ENCODE measurements at places on chromosomes 5 and 9.

GRCh38 chr5:173891308-173892116 lies 3.4 kb downstream of the CPEB4 start:
- no peak for DNase-seq

DNA sequence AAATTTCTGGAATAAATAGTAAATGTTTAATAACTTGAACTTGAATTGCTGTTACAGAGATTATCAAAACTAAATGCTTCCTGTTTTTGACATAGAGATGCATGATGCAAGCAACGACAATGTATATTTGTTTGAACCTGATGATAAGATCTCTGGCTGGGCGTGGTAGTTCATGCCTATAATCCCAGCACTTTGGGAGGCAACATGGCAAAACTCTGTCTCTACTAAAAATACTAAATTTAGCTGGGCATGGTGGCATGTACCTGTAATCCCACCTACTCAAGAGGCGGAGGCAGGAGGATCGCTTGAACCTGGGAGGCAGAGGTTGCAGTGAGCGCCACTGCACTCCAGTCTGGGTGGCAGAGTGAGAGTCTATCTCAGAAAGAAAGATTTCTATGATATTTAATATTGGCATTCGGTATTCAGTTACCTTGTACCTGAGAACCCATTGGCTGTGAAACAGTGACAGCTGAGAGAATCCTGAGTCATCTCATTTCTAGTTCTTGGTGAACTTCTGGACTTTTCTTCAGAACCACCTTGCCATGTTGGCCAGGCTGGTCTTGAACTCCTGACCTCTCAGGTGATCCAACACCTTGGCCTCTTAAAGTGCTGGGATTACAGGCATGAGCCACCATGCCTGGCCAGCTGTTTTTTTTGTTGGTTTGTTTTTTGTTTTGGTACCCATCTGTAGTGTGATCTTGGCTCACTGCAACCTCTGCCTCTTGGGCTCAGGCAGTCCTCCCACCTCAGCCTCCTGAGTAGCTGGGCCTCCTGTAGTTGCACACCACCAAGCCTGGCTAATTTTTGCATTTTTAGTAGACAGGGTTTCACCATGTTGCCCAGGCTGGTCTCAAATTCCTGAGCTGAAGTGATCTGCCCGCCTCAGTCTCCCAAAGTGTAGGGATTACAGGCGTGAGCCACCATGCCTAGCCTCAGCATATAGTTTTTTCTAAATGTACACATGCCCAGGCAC lies 10.0 kb upstream of the FGF18 start:
- no peak for DNase-seq

- DNase-seq = no peak
Measured at GRCh38 chr9:82313697-82314096, 325.1 kb downstream of the SPATA31D1 start.

- DNase-seq = no peak
Measured at GRCh38 chr9:134962065-134962972, 44.6 kb upstream of the FCN1 start.

DNA sequence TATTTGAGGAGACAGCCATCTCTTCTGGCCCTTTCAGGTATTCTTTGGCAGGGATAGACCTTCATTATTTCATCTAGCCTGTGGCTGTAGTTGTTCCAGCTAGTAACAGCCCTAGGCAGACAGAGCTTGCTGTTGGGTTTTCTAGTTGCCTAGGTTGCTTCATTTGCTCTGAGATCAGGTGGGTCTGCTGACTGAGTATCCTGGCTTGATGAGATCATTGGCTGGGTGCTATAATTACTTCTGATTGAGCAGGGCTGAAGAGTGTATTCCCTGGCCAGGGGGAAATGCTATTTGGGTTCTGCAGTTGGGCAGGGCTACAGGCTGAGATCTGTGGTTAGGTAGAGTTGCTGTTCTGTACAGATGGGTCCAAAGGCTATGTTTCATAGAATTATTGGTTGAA lies 456.1 kb downstream of the PSAT1 start:
- no peak for DNase-seq

DNA sequence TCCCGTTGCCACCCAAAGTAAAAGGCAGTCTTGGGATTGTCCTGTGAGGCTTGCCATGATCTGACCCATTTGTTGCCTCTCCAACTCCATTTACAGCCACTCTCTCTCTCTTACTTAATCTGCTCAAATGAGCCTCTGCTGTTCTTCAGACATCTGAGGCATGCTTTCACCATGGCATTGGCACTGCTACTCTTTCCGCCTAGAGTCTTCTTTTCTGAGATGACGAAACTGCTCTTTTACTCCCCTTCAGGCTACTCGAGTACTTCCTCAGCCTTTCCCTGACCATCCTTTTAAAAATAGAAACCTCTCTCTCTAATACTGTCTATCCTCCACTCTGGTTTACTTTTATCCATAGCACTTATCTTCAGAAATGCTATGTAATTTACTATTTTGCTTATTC lies 9.0 kb downstream of the FOCAD start:
- no peak for DNase-seq

- DNase-seq = no peak
Measured at GRCh38 chr9:73411494-73411893, 259.8 kb downstream of the ANXA1 start.

DNA sequence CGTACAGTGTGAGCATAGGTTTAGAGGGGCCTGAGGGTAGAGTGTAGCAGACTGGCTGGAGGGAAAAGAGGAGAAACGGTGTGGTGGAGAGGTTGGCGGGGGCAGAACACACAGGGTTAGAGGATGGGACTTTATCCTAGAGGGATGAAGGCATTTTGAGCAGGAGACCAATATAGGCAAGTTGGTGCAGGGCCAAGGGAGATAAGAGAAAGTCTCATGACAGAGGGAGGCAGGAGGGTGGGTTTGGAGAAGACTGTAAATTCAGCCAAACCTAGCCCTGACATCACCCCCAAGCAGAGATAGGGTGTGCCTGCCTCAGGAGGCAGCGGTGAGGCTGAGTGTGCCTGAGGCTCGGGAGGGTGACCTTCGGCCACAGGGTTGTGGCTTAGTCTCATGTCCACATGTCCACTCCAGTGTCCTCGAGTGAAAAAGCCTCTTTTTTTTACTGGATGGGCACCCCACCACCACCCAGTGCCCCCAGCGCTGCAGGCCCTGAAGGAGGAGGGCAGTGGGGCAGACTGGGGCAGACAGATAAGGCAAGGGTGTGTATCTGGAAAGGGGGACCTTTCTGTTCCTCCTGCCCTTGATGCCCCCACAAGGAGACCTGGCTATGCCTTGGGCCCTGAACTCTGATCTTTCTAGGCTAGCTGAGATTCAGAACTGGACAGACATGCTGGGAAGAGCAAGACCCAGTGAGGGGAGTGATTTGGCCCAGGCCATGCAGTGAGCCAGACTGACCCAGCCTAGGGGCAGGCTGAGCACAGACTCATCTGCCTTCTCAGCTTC lies 108.7 kb downstream of the RGS3 start:
- no peak for DNase-seq

- DNase-seq = no peak
Measured at GRCh38 chr5:23613566-23613965, 106.2 kb downstream of the PRDM9 start.

DNA sequence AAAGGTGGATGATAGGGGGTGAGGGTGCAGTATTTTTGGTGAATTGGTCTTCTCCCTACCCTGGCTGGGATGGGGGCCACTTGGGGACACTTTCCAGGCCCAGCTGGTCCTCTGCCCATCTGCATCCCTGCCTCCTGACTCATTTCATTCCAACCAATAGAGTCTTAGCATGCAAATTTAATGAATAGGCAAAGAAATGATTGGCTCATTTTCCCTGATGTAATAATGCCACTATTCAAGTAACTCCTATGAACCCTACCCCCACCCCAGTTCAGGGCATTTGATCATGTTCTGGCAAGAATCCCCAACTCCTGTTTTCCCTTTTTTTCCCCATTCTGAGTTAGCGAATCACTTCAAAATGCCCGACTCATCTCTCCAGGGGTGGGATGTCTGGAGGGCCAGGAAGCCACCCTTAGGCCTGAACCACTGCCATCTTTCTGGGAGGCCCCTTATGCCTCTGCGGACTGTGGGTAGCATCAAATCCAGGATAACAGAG lies 56.7 kb downstream of the PCDH1 start:
- DNase-seq = peak; percentile 84

- no peak for DNase-seq
Measured at GRCh38 chr5:88671505-88672499, 211.2 kb downstream of the MEF2C start.

- DNase-seq = no peak
Measured at GRCh38 chr9:16501726-16502125, 368.7 kb downstream of the BNC2 start.

GRCh38 chr5:115460472-115460871 lies 84.1 kb downstream of the FEM1C start:
- peak; percentile 68 for DNase-seq

GRCh38 chr5:31626156-31626555 lies 12.8 kb upstream of the PDZD2 start:
- no peak for DNase-seq

- no peak for DNase-seq
Measured at GRCh38 chr5:115330830-115331229, 34.4 kb upstream of the CCDC112 start.

GRCh38 chr5:92222449-92222848 lies 839.3 kb upstream of the ARRDC3 start:
- no peak for DNase-seq

- DNase-seq = no peak
Measured at GRCh38 chr5:73367650-73368049, 80.9 kb downstream of the FOXD1 start.

DNA sequence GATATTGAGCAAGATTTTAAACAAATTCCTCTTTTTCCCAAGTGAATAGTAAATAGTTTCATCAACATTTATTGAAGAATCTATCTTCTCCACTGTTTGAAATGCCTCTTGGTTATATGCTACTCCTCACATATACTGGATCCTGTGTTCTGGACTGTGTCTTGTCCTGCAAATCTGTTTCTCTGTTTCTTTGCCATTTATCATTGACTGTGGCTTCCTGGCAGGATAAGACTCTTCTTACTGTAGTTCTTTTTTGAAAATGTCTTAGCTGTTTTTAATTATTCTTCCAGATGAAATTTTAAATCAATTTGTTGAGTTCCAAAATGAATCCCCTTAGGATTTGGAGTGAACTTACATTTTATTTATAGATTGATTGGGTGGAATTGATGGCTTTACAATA lies 27.8 kb downstream of the RALGPS1 start:
- no peak for DNase-seq

GRCh38 chr5:67879620-67880510 lies 335.7 kb upstream of the PIK3R1 start:
- peak; percentile 21 for DNase-seq

- DNase-seq = peak; percentile 72
Measured at GRCh38 chr5:124748687-124749594, 2.5 kb upstream of the ZNF608 start.

GRCh38 chr9:6024035-6024554 lies 8.7 kb upstream of the RANBP6 start:
- DNase-seq = no peak

DNA sequence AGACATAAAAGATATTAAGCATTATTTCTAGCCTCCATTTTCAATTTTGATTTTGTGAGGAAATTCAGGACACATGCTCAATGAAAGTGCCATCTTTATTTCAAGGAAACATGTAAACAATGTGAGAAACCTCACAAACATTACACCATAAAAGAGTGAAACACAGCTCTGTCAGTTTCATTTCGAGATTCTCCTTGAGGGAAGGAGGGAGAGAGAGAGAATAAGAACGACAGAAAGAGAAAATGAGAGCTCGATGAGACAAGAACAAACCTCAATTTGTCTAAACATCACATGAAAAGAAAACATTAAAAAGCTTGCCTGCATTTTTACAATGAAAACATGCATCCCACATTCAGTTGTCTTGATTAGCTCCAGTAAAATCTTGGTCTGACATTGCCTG lies 553.5 kb upstream of the MEF2C start:
- DNase-seq = no peak

DNA sequence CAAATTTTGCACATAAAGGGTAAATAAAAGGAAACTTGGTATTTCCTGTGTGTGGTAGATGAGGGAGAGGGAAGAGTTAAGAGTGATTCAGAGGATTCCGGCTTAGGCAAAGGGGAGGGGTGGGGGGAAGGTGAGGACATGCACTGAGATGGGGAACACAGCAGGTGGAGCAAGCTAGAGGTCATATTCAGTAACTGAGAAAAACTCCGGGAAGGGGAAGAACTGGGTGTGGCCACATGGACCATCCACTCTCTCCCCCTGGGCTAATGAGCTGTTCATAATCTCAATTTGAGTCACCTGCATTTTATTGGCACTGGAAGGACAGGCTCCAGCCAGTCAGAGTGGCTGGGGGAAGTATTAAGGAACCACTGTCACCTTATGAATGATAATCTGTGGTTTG lies 45.1 kb upstream of the UGCG start:
- DNase-seq = no peak

DNA sequence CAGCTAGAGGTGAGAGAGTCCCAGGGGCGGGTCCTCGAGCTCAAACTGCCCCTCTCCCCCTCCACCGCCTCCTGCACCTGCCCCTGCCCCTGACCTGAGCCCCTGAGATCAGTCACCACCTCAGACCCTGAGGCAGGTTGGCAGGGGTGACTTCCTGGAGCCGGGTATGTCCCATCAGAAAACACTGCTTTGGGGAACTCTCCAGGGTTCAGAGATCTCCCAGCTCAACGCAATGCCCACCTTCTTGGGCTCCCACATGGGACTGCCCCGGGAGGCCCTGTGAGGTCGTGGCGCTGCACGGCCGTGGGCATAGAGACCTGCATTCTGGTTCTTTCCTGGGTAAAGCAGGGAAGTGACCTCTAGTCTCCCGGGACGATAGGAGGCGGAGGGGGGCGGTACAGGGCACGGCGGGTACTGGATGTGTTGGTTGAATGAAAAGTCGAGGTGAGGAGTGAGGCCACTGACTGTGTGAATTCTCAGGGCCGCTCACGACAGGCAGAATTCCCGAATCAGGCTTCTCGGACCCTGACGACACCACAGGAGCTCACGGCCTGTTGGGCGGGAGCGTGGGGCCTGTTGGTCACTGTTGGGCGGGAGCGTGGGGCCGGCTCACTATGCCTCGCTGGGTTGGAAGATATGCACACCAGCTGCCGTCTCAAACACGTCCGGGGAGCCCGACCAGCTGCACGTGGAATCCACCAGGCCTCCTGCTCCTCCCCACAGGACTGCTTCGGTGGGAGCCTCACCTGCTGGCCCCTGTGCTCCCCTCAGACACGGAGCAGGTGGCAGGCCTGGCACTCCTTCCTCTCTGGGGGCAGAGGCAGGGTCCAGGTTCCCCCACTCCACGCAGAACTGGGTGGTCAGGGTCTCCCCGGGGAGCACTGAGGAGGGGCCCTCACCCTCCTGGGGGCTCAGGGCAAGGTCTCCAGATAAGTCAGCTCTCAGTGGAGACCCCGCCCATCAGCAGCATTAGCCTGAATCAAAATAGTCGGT lies 178.0 kb upstream of the PPP1R26 start:
- no peak for DNase-seq

- DNase-seq = no peak
Measured at GRCh38 chr5:115516372-115516771, 28.2 kb downstream of the FEM1C start.

- DNase-seq = no peak
Measured at GRCh38 chr5:73783828-73784227, 157.8 kb downstream of the ARHGEF28 start.

- DNase-seq = no peak
Measured at GRCh38 chr5:10645146-10645545, 81.3 kb downstream of the ANKRD33B start.

DNA sequence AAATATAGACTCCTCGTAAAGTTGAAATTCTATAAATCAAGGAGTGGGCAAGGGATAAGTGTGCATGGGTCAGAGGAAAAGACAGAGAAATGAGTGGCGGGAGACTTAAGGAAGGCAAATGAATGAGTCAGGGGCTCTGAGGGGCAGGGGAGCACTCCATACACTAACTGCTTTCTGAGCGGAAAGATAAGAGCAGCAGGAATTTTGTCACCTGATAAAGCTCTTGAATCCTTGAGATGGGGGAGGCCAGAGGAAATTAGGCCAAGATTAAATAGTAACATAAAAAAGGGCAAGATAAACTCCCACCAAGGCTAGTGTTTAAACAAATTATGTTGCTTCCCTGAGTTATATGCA lies 191.0 kb upstream of the S1PR3 start:
- no peak for DNase-seq
